CMK (cell line): ENCODE measurements at places on chromosomes 2 and 18.

GRCh38 chr2:182713601-182714000 is 2.5 kb upstream of the DNAJC10 start:
- no peak for DNase-seq

DNA sequence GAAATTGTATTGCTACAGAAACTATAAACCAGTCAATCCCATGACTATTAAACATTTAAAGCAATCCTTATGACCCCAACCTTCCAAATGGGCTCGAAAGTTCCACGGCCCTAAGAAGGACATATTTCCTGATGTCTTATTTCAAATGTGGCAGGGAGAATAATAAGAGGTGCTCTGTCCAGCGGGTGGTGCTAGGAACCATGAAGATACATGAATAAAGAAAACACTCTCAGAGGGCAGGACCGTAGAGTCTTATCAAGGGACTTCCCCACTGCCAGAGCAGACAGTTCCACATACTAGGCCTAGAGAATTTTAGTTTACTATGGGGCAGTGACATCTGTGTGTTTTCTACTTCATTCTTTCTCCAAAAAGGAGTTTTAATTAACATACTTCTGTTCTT is 187.1 kb upstream of the PIK3C3 start:
- no peak for DNase-seq

DNA sequence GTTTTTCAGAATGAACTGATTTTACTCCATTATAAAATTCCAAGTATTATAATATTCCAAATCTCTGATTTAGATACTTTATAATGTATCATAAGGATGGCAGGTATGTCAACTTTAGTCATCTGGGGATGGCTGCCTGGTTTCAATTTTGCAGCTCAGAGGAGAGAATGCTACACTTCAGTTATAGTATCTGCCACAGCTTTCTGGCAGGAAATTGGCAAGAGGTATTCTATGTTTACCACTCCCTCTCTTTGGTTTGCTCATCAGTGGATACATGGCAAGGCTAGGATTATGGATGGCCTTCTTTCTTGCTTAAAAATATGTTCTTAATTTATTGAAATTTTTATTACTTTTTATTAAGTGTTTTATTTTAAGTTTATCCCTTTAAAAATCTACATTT is 67.0 kb upstream of the TNFRSF11A start:
- no peak for DNase-seq

- DNase-seq: no peak
These were observed 24.4 kb downstream of the SNTG2 start for GRCh38 chr2:975095-975494.

DNA sequence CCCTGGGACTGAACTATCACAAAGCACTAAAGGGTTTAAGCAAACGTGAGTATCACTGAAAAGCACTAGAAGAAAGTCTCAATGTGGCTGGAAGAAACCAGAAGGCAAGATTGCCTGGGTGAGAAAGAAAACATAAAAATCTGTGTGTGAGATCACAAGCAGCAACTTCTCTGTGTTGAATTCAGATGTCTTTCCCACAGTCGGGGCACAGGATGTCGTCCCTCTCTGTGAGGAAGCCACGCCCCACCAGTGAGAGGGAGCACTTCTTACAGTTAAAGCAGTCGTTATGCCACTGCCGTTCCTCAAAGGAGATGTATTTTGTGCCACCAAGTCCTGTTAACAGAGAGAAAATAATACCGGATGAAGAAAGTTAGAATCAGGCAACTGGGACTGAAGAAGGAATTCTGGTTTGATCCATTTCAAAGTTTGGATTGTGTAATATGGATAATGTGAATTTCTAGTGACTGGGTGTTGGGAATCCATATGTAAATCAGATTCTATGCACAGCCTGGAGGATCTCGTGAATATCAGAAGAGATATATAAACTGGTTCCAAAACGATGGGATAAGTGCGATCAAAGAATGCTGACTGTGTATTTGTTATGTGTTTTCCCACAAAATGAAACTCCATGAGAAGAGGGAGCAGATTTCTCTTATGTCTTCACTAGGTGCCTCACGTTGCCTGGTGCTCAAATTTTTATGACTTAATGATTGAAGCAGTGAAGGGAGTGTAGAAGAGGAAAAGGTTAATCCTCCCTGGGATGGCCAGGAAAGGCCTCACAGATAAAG is 24.0 kb downstream of the C2orf49 start:
- DNase-seq: no peak

GRCh38 chr2:228268756-228269155 is 87.3 kb upstream of the SPHKAP start:
- no peak for DNase-seq

DNA sequence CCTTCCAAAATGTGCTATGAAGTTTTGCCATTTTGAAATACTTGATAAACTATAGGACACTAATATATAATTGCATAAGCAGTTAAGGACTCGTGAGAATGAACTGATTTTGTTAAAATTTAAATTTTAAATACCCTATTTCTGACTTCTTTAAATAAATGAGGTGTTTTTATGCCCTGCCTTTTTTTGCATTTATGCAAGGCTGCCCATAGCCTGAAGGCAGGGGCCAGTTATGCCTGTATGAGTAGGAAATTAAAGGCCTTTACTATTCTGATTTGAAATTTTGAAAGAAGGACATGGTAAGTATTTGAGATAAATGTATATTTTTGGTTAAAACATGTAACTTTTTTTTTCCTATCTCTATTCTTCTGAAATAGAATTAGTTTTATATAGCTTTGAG is 33.7 kb downstream of the TTC39C start:
- no peak for DNase-seq

DNA sequence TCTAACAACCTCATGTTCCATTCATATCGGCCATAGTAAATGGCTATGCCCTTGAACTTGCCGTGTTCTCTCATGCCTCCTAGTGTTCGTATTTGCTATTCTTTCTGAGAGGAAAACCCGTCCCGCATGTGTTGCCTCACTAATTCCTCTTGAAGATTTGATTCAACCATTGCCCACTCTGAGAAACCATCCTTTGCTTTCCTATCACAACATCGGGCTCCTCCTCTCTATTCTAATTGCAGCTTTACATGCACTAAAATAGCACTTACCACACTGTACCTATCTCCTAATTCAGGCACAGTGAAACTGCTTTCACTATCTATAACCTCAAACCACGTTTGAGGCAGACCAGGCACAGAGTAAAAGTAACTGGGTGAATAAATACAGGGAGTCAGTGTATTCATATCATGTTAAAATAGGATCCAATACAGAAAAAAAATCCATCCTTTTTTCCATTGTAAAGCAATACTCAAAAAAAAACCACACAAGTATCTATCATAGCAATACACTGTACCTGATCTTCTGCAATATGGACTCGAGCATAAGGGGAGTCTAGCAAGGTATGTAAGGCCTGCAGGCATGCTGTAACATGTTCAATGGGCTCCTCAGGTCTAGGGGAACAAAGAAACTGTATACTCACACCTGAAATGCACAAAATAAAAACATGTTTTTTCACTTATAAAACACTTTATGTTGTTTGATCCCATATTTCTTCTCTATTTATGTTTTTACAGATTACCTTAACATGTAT is 39.0 kb upstream of the STRN start:
- DNase-seq: peak; percentile 8

DNA sequence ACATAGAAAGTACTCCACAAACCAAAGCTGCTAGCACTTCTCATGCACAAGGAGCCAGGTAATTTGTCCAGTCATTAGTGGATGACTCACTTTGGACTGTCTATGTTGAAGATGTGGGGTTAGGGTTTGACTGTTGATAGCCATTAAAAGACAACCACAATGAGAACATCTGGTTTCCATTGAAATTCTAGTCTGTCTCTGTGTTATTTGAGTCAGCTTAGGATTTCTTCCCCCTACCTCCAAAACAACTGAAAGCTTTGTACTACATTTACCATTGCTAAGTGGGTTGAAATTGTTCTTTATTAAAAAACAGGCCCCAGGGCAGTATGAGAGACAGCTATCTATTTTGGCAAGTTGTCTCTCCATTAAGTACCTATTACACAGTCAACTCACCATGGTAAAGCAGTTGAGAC is 50.2 kb upstream of the ANKRD44 start:
- DNase-seq: no peak

GRCh38 chr18:11027862-11028261 is 121.5 kb downstream of the PIEZO2 start:
- DNase-seq: no peak

DNA sequence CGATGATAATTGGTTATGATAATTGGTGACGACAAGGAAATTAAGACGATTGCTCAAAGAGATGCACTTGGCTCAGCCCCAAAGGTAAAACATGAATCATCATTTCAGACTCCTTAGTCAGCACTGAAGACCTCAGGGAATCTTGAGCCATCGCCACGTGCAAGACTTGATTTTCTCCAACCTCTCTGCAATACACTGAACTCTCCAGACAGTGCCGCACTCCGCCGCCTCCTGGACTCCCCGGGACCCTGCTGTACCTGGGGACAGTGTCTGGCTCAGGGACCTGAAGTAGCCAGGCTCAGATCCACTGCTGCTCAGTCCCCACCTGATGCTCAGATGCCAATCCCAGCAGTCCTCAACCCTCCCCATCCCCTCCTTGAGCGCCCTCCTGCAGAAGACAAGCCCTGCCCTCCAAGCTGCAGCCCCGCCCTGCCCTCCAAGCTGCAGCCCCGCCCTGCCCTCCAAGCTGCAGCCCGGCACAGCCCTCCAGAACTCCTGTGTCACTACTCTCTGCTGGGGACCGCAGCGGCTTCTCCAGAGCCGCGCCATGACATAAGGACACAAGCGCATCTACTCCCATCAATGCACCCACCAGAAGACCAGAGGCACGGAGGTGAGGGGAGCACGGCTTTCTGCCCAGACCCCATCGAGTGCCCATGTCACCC is 1.1 kb downstream of the TMEM18 start:
- DNase-seq: no peak

GRCh38 chr18:21484851-21485636 is 115.5 kb downstream of the ESCO1 start:
- DNase-seq: no peak

DNA sequence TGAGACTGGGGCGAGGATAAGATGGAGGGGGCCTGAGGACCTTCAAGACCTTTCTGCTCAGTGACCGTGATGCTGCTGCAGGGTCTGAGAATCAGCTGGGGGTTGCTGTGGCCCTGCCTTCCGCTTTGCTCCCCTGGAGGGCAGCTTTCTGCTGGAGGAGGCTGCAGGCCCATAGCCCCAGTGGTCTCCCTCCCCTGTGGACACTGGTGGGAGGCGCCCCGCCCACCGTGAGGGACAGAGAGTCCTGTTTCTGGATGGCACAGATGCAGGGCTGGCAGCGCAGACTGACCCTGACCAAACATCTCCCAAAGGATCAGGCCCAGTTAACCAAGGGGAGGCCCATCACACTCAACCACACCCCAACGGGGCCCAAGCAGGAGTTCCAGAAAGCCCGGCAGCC is 42.8 kb downstream of the PLB1 start:
- no peak for DNase-seq

DNA sequence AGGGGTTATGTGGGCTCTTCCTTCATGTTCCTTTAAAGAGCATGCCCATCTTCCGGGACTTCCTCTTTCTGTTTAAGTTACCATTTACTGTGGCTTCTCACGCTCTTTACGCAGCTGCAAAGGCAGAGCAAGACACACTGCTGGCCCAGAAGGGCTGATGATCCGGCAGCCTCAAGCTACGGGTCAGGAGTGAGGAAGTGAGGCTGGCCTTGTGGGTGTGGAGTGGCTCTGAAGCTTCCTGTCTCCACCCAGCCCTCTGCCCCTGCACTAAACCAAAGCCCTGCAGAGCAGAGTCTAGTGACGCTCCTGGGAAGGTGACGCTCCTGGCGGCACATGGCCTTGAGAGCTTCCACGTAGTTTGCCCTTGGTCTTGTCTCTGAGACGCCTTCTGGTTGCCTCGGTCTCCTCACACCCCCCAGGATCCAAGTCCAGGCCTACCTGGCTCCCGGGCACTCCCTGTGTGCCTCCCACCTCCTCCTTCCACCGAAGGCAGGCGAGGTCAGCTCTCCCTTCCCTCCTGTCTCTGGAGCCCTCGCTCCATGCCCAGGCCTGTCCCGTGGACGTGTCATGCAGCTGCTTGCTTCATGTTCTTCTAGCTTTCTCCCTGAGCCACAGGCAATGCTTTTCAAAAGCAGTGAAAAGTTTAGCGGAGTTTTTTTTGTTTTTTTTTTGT is 50.3 kb downstream of the ARL4C start:
- DNase-seq: peak; percentile 40

DNA sequence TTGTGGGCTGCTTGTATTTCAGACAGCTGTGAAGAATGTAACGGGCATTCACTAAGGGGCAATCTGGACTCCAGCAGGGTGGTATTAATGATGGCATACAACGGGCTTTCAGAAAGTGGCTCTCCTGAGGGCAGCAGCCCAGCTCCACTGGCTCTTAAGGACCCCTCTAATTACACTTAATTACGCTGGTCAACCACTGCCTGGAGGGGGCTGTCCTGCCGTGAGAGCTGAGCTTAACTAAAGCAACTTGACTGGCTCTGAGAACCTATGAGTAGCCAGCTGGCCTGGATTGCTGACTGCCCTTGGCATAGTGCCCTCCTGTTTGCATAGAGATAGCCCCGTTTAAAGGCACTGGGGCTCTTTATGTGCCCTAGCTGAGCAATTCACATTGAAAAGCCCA is 3.8 kb downstream of the LIPG start:
- DNase-seq: no peak

DNA sequence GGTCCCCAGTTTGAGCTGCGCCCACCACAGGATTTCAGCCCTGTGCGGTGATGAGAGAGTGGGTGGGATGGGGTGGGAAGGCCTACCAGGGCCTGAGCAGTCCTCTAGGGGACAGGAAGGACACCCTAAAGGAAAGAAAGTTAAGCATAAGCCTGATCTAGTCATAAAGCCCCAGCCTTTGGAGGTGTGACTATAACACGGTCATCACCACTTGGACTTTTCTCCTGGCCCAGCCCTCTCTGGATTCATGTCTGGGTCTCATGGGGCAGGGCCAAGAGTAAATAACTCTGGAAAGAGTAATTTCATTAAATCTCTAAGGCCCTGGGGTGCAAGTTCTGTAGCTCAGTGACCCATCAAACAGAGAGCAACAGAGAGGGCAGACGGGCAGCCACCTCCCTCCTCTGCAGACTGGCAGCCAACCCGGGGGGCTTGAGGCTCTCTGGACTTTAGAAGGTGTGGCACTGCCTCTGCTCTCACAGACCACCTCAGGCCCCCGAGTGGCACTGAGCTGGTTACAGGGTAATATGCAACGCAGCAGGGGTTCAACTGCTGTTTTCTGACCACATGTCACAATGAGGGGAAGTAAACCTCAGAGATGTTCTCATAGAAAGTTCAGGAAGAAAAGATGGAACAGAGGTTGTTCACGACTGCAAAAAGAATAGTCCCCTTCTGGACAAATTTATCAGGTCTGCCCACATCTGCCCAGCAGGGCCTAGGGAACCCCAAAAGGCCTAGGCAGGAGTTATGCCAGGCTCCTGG is 41.5 kb downstream of the TGFA start:
- no peak for DNase-seq

- no peak for DNase-seq
These were observed 742.4 kb downstream of the SATB2 start for GRCh38 chr2:198715302-198715835.

DNA sequence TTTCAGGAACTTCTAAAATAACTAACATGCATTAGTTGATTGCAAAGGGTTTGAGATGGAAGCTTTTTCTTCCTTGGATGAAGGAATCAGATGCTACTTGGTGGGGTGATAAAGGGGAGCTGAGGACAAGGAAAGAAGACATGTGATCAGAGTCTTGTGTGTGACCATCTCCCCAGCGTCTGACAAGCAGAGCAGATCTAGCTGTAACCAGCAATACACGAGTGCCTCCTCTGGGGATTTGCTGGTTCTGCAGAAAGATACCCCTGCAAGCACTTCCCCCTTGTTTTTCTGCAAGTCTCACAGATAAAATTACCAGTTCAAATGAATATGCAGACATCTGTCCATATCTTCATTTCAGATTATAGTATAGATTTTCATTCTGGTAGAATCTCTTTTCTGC is 2.7 kb downstream of the CDH7 start:
- DNase-seq: peak; percentile 27
